ENCODE measurements at places on chromosomes 3 and 15. TPM values are rescaled to one million over a fixed set of nuclear protein-coding genes. Genes with fewer than 3 reads are reported as not detected.

The ATP10A gene
- total RNA-seq = 10.6 TPM

DNA sequence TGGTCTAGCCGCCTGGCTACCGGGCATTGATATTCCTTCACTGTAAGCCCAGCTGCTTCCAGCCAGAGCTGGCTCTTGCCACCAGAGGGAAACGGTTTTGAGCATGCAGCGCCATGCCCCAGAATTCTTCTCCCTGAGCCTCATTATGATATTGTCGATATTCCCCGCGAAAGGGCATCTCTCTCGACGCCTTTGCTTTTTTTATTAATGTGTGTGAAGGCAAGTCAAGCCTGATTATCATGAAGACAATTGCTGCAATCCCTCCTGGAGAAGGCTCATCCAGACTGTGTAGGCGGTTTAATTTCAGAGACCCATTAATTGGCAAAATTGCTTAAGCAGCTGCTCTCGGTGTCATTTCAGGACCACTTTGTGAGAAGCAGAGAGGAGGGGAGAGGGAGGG lies 321.2 kb upstream of the TLE3 start:
- no peak for DNase-seq

The UROC1 gene
- total RNA-seq = not detected

- DNase-seq = peak; percentile 76
These were observed at the start of gene FES for GRCh38 chr15:90883976-90884718. FES (plus strand) TSS chr15:90884504; CDS start chr15:90885046, 542 bp downstream.

GRCh38 chr3:68249265-68249664 lies 594.9 kb upstream of the SUCLG2 start:
- no peak for DNase-seq

The PAQR5 gene
- 6.5 TPM for total RNA-seq

DNA sequence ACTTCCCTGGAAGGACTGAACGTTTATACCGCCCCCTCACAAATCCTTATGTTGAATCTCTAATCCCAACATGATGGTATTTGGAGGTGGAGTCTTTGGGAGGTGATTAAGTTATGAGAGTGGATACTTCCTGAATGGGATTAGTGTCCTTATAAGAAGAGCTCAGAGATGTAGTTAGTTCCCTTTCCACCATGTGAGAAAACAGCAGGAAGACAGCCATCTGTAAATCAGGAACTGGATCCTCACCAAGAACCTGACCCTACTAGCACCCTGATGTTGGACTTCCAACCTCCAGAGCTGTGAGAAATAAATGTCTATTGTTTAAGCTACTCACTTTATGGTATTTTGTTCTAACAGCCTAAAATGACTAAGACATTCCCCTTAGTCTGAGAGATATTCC lies 33.3 kb upstream of the SACM1L start:
- no peak for DNase-seq

DNA sequence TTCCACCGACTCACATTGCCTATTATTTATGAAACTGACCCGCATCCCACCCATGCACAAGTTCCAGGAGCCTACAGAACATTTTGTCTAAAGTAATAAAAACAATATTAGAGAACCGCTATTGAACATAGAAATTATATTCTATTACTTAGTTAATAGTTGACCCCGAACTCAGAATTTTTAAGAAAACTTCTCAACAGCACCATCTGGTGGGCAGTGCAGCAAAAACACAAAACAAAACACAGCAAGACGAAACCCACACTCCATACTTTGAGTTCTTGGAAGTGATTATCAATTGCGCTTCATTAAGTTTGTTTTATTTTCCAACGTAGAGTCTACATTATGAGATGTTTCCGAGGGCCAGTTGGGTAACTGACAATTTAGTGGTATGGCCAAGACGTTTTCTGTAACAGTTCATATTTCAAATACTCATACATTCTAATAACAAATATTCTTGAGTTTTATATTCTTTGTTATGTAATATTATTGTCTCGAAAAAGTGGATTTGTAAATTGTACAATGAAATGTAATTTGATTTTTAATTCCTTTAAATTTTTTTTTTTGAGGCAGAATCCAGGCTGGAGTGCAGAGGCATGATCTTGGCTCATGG lies 24.0 kb upstream of the C3orf70 start:
- no peak for DNase-seq

DNA sequence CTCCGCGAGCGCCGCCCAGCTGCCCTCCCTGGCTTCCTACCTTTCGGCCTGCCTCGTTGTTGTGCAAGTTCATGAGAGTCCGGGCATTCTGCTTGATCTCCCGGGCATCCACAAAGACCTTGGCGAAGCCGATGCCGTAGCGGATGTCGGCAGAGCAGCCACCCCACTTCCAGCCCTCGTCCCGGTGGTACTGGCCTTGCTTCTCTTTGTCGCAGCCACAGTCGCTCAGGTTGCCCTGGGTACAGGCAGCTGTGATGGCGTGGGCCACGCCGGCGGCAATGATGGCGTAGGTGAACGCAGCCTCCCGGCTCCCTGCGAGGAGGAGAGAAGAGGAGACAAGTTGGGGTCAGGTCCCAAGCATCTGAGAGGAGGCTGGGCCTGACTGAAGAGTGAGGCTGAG lies 25.4 kb downstream of the WNT7A start:
- DNase-seq = no peak

- DNase-seq = no peak
These were observed 44.2 kb upstream of the TPM1 start for GRCh38 chr15:62998262-62998890.

DNA sequence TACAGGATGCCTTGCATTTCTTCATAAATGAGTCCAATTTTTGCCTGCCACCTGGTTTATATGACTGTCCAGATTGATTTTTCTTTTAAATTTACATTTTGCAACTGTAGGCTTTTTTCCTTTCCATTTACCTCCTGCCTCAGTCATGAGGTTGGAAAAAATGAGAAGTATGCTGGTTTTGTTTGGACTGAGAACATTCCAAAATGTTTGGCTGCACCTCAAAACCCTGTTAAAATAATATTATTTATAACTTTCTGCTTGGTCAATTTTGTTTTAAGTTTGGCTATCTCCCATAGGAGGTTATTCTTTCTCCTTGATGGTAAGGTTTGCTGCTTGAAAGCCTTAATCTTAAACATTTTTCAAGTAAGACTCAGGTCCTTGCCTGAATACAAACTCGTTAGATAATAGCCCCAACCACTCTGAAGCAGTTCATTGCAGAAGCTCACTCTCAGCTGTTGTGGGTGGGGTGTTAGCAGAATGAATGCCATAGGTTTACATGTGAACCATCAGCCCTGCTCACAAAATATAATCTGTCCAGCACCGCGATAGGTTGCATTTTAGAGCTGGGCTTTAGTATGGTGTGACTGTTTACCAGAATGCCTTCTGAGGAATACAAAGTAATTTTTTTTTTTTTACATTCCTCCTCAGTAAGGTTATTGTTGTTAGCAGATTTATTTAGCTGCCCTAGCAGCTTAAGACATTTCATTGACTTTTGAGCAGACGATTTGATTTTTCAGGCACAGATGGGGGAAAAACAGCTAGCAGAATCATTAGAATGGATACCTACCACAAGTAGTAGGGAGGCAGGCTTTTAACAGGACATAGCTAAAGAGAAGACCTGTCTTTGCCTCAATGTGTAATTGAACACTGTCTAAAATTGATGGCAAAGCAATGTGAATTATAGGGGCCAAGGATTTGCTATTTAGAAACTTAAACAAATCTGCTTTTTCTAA lies 630.8 kb upstream of the KCNMB2 start:
- DNase-seq = no peak

DNA sequence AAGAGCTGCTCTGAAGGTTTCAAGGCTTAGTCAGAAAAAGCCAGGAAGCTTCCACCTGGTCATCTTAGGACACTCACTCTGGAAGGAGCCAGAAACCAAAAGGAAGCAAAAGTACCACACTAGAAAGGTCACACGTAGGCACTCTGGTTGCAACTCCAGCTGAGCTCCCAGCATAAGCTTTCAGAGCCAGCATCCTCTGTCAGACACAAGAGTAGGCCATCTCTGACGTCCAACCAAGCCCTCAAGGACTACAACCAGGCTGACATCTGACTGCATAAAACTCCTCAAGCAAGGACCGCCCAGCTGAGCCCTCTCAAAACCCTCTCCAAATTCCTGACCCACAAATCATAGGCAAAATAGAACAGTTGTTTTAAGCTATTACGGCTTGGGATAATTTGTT lies 12.8 kb downstream of the SH3BP5 start:
- no peak for DNase-seq

The SPRED1 gene
- 22.5 TPM for total RNA-seq

DNA sequence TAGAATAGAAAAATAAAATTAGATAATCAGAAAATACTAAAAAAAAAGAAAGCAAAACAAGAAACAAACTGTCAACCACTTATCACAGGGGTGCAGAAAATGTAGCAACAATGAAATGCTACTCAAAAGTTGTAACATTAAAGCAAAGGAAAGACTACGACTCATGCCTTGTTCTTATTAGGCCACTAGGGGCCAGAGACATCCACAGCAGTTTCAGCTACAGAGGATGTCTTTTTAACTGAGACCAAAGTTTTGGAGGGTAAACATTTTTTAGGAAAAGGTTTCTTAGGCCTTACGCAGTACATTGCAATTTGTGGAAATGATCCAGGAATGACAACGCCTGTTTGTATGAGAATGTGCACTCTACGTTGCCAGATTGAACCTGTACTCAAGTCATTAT lies 15.4 kb upstream of the CADM2 start:
- no peak for DNase-seq

DNA sequence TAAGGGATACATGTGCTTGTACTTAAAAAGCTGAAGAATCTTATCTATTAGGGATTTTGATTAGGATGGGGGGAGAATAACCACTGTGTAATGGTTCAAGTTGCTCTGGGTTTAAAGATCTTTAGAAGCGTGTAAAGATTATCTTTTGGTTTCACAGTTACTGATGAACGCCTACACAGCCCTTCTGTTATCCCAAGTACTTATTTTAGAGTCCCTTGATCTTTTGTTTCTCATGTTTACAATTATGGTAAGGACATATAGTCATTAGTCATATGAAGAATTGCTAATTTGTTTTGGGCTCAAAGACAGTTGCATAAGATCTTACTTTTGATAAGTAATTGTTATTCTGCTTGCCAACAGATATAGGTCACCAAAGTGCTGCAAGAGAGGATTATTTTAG lies 160.1 kb downstream of the PLCL2 start:
- no peak for DNase-seq

The KLHL6 gene
- 6.4 TPM for total RNA-seq

DNA sequence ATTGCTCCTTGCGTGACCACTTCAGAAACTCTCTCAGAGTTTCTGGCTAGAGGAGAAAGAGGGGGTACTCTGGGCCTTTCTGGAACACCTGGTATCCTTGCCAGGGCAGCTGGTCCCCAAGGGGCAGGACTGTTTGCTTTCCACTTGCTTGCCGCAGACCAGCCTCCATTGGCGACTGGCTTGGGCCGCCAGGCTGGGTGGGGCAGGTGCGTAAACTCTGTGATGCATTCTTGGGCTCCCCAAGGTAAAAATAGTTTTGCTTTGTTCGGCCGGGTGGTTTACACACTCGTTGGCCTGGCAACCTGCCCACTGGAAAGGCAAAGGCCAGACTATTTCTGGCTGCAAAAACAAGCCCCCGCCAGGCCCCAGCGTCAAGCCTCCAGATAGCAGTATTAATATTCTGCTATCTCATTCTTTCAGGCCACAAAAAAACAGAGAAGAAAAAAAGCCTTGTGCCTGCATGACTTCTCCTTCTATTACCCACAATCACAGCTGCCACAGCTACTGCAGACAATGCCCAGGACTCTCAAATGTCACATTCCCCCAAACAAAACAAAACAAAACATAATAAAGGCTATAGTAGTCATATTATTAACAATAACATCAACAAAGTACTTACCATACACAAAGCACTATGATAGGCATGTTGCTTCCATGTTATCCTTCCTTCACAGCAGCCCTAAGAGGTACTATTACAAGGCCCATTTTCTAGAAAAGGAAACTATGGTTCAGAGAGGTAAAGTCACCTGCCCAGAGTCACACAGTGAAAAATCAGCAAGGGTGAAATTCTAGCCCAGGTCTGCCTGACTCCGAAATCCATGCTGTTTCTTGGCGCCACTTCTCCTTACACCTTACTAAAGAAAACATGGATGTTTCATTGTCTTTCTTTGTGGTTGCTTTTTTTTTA lies 14.0 kb upstream of the SSUH2 start:
- DNase-seq = peak; percentile 78

DNA sequence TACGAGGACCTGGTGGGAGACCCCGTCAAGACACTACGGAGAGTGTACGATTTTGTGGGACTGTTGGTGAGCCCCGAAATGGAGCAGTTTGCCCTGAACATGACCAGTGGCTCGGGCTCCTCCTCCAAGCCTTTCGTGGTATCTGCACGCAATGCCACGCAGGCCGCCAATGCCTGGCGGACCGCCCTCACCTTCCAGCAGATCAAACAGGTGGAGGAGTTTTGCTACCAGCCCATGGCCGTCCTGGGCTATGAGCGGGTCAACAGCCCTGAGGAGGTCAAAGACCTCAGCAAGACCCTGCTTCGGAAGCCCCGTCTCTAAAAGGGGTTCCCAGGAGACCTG lies 2.5 kb downstream of the CHST2 start:
- no peak for DNase-seq

DNA sequence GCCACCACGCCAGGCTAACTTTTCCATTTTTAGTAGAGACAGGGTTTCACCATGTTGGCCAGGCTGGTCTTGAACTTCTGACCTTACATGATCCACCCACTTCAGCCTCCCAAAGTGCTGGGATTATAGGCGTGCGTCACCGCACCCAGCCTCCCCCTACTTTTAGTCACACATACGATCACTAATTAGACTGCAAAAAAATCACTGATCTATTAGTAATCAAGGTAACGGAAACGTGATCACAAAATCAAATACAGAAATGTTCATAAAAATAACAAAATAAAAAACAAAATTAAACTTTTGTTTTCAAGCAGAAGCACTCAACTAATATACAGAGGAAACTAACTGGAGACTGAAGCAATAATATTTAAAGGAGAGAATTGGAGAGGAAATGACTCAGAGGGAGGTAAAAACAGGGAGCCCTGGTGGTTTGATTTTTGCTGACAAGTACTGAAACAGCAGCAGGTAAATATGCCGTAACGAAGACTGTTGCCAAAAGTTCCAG lies 4.6 kb downstream of the WDR53 start:
- no peak for DNase-seq

DNA sequence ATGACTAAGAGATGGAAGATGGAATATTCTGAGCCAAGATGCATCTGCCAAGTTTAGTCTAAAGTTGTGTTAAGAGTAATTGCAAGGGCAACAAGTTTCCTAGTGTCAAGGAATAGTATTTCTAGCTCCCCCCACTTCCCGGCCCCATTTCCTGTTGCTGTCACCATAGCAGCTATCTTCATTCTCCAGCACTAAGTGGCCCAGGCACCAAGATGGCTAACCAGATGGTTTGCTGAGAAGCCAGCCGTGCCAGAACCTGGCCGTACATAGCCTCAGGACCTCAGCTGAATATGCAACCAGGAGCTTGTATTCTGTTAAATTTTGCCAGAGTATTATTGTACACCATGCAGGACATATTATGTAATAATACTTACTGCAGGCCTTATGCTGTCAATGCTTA lies 108.8 kb upstream of the UMPS start:
- DNase-seq = no peak

The ISLR gene
- total RNA-seq = 37.4 TPM

The ADAMTS17 gene
- 10.6 TPM for total RNA-seq
